AG08395 (cell line): ENCODE measurements at places on chromosomes 4 and X.
A peak's percentile ranks its signal among the peaks of the same experiment; 100 is the strongest.

- DNase-seq = peak; percentile 14
These were observed 103.4 kb downstream of the MFAP3L start for GRCh38 chr4:169922632-169923276.

GRCh38 chr4:79913581-79913980 is 159.4 kb downstream of the ANTXR2 start:
- DNase-seq = peak; percentile 43

- no peak for DNase-seq
These were observed 55.8 kb downstream of the POLR2B start for GRCh38 chr4:57034520-57034919.

DNA sequence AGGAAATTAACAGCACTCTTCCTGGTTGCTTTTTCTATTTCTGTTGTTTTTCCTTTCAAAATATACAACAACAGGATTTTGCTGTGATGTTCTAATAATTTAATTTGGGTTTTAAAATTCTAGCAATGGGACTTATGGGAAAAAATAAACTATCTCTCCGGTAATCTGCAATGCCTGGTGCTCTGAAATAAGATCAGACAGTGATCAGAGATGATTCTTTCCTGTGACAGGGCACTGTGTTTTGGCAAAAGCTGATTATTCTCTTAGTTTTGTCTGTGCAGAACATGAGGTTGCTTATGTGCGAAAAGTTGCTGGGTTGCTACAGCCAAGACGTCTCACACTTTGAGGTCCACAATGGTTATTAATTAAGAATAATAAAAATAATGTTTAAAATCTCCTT is 291.7 kb downstream of the FBXO8 start:
- DNase-seq = no peak

DNA sequence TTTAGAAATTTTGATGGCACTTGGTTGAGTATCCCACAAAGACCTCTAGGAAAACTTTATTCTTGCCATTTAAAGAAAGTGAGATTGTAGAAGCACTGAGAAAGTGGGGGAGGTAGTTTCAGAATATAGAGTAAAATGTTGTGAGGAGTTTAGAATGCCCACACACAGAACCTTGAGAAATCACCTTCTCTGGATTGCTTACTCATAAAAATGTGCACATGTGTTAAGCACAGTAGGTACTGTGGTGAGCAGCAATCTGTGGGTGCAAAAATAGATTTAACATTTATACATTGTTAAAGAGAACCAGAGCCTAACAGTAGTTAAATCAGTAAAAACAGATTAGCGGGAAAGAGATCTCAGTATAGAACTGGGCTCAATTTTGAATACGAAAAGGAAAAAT is 201.2 kb upstream of the NWD2 start:
- DNase-seq = no peak

- no peak for DNase-seq
These were observed 70.9 kb downstream of the INTS12 start for GRCh38 chr4:105637408-105638176.

- DNase-seq = no peak
These were observed 121.7 kb upstream of the HAND2 start for GRCh38 chr4:173651651-173652282.

- DNase-seq = no peak
These were observed 29.1 kb upstream of the BANK1 start for GRCh38 chr4:101761405-101761804.

DNA sequence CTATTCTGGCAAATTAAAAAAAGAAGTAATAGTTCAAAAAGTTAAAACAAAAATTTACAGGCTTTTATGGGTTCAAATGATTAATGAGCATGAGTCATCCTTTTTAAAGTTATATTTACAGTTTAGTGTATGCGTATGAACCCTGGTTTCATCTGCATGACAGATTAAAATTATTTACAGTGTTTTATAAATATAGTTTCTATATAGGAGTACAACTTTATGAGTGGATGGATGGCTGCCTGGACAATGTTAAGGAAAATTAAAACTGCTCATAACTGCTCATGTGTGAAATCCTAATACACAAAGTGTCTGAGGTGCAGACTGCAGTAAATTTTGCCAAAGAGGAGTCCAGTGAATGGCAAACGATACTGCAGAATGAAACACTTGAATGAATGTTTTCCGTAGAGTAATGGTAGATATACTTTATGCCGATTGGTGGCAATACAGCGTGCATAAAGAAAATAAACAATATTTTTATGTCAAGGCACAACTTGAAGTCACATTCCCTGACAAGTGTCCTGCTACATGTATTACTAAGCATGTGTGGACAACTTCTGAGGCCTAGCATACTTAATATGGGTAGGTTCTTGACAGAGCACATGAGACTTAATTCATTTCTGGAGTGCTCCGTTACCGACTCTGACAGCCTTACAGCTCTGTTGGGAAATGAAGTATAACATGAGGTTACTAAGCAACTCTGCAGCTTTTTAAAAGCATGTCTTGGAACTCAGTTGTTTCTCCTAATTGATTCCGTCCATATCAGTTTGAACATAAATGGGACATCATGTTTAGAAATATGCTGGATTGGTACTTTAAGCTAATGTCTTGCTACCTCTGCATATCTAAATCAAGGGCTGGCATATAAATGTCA is 985.6 kb upstream of the PCDH7 start:
- DNase-seq = no peak

DNA sequence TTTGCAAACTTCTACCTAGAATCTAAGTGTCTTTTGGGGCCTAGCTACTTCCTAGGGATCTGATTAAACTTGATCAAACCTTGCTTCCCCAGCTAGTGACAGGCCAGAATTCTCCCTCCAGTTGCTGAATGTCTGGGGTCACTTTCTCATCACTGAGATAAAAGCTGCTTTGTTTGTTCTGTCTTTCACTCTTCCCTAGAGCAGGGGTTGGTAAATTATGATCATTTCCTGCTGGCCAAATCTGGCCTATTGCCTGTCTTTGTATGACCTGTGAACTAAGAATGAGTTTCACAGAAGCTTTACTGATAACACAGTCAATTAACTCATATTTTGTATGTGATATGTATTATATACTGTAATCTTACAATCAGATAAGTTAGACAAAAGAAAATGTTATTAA is 157.8 kb upstream of the AADAT start:
- no peak for DNase-seq

GRCh38 chr4:96543346-96543745 is 703.5 kb downstream of the PDHA2 start:
- DNase-seq = no peak

- no peak for DNase-seq
These were observed 5.6 kb upstream of the ABLIM2 start for GRCh38 chr4:8164194-8164565.

DNA sequence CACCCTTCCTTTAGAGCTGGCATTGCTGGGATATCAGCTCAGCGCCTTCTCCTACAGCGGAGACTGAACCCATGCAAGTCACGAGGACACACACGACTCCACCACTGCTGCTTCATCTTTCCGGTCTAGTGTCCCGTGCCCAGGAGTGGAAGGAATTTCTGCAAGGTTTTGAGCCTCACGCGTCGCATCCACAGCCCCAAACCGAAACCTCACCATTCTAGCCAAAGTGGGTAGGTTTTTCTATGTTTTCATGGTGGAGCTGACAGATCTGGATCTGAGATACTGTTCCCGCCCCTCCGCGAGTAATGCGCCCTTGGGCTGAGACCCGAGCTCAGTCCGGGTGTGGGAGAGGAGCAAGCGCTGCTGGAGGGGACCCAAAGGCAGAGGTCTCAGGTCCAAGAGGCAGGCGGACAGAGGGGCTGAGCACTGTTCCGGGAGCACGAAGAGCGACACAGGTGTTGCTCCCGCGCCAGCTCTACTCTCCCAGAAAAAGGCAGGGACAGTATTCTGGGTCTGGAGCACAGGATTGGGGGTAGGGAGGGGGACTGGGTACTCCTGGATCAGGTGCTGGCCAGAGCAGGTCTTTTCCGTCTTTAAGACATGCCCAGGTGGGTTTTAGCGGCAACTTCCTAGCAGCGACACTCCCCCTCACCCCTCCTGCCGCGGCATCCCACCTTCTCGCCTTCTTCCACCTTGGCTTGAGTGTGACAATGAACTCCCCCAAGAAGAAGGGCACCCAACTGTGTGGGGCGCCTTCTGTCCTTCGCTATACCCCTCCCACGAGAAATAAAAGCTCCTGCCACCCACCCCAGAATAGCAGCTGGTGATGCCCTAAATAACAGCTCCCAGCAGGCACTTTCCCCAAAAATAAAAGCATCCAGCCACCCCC is 1.8 kb downstream of the EPHA5 start:
- peak; percentile 15 for DNase-seq

DNA sequence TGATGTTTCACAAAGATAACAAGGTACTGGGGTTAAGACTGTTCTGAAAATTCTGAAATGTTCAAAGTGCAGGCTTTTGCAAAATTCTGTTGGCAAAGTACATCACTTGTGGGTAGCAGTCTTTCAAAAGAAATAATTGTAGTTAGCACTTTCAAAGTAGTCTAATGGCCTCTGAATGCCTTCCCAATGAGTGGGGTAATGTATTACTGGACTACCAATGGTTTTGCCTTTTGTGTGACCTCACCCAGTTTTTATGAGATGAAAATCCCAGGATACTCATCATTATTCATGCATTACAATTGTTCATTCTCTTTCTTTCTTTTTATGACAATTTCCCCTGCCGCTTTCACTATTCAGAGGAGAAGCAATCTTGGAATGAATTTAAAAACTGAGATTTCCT is 686.1 kb downstream of the GLUD2 start:
- DNase-seq = peak; percentile 3

GRCh38 chrX:133546441-133546840 is 131.2 kb upstream of the GPC4 start:
- DNase-seq = no peak

- no peak for DNase-seq
These were observed 13.5 kb upstream of the SPP1 start for GRCh38 chr4:87961993-87962392.

DNA sequence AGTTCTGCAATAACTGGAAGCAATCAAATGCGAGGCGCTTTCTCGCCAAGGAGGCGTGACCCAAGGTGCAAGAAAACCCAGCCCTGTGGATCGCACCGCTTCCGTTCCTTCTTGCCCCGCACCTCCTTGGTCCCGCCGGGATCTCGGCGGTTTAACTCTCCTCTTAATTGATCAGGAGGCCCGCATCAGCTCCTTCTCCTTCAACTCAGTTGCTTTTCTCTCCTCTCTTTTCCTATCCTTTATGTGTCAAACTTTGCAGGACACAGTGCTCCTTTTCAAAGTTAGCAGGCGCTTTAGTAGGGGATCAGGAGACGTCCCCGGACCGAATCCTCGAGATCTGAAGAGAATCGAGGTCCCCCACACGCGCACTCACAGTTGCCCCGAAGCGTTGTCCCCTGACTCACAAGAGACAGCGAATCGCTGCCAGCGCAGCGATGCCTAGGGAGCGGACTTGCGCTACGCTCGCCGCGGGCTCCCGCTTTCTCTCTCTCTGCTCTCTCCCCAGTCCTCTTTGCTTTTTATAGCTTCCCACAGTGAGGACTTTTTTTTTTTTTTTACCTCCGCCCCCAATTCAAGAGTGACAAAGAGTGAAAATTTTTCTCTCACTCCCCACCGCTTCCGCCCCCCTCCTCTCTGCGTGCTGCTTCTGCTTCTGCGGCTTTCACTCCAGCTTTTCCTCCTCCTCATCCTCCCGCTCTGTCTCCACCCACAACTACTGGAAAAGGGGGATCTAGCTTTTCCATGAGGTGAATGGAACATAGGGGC is at the start of gene DKK2:
TSS of gene DKK2 (minus strand) at position 495 of the 765 bp plus-strand sequence. CDS start 722 bp downstream, outside the sequence.
- peak; percentile 21 for DNase-seq

DNA sequence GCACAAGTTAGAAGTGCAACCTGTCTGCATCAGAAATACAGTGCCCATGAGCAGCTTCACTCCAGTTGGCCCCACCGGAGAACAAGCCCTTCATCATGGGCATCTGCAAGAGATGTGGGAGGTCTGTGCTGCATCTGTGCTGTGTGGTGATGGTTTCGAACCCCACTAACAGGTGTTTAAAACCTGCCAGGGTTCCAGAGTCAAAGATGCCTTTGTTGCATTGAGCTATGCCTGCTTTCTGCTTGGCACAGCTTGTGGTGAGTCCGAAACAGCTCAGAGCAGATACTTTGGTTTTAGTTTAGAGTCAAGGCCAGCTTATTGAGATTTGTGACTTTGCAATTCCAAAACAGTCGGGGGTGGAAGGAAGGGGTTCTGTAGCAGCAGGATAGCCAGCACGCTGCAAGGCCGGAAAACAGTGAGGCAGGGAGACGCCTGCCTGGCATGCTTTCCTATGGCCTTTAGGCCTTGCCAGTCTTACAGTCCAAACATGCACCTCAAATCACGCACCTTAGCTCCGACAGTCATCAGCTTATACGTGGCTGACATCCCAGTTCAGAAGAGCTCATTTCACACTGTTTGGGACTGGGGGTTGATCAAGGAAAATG is 21.8 kb downstream of the MAGEA9 start:
- no peak for DNase-seq
